IPS-NIHi11 (cell line): ENCODE measurements at places on chromosomes 6 and 20.

- peak; percentile 74 for DNase-seq
Observed at GRCh38 chr6:154542747-154543146, 32.3 kb upstream of the CNKSR3 start.

- DNase-seq, result no peak
Observed at GRCh38 chr6:53556986-53557715, 12.2 kb upstream of the GCLC start.

- no peak for DNase-seq
Observed at GRCh38 chr6:32943864-32944649, 3.2 kb upstream of the HLA-DMB start.

DNA sequence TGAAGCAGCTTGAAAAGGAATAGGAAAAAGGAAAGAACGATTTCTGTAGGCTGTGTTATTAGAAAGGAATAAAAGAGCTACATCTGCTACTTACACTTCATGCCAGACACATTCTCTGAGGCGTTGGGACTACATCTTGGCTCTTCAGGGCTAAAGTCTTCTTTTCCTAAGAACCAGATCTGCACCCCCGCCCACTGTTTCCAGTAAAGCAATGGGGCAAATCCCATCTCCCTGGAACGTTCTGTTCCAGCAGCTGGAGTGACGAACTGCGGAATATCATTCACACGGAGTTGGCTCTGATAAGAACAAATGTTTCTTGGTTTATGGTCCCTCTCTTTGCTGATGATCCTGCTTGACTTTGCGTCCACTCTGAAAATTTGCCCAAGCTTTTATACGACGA, 26.9 kb downstream of the FAM50B start:
- no peak for DNase-seq

DNA sequence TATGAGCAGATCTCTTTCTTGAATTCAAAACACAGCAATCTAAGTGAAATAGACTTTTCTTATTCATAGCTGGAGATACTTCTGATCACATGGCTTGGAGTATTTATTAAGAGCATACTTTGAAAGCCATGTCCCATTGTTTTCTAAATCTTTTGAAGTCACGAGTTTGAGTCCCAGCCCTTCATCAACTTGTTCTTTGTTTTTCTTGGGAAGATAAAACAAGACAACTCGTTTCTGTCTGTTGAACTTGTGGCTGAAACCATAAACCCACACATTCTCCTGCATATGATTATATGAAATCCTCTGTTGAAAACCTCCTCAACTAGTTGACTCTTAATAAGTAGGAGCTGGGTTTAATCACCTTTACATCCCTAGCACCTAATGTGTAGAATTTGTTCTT, 3.3 kb downstream of the RNF144B start:
- no peak for DNase-seq

DNA sequence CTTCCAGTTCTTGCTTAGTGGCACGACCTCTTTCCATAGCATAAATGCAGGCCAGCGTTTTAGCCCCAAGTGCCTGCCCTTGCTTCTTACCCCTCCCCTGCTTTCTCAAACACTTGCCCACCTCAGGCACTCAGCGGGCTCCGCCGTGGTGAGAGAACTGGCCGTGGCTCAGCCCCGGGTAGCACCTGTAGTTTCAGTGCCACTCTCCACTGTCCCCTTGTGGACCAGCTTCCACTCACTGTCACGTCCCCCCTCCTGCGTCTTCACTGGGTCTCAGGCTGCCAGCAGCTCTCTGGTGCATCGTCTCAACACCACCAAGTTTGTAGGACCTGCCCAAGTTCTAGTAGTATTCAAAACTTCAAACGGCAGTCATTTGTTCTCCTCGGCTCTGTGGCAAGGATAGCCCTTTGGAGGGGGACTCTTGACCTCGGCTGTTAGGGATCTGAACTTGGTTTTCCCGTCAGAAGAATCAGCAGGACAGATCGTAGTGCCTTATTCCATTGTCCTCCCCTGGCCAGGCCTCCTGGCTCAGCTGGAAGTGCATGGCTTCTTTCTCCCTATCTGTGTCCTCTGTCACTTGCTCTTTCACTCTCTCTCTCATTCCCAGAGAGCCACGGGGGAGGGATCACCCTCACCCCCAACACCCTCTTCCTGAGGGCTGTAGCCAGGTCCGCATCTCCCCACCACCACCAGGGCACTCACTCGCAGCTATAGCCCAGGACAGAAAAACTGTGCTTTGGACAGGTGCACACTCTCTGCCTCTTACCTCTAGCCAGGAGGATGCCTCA, 44.6 kb downstream of the STK35 start:
- no peak for DNase-seq

DNA sequence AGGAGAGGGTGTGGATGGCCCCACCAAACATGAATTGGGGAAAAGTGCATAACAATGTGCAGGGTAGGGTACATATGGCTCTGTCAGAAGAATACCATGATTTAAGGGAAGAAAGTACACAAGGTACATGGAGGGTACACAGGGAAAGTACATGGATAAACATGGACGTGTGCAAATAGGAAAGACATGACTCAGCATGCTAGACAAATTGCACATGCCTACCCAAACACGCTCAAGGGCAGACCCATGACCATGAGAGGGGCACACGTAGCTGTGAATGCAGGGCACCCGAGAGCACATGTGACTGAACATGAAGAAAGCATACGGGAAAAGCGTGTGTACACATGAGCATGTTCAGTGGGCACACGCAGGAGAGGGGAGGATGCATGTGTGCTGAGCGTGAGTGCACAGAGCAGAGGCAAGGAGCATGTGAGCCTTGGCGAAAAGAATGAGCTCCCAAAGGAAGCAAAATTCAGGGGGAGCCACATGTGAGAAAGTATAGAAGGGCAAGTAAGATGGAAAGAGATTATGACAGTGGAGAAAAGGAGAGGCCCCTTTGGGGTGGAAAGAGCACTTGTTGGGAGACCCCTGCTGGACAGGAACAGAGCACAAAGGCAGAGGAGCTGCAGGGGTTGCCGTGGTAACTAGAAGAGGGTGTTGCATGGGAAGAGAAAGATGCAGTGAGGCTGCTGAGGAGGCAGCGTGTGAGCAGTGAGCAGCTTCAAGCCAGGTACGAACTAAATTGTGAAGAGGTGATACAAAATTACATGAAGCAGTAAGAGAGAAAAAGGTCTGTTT, 17.8 kb downstream of the OR2H2 start:
- peak; percentile 91 for DNase-seq

- peak; percentile 20 for DNase-seq
Observed at GRCh38 chr6:125201961-125202729, 48.6 kb downstream of the TPD52L1 start.

DNA sequence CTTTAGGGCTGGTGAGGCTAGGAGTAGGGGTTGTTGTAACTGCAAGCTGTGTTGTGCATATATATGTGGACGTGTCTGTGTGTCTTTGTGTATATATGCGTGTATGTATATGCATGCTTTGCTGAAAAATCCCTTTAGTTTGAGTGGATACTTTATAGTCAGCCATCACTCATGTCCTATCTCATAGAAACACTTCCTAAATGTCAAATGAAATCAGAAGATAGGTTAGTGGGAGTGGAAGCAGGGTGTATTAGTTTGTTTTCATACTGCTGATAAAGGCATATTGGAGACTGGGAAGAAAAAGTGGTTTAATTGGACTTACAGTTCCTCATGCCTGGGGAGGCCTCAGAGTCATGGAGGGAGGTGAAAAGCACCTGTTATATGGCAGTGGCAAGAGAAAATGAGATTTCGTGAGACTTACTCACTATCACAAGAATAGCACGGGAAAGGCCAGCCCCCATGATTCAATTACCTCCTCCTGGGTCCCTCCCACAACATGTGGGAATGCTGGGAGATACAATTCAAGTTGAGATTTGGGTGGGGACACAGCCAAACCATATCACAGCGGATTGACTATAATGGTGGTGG, 131.1 kb downstream of the JARID2 start:
- no peak for DNase-seq

- DNase-seq, result no peak
Observed at GRCh38 chr6:156886409-156886808, 109.2 kb downstream of the ARID1B start.

- DNase-seq, result no peak
Observed at GRCh38 chr6:164152611-164153010, 738.1 kb downstream of the QKI start.

- DNase-seq, result no peak
Observed at GRCh38 chr20:17661121-17661744, 20.8 kb downstream of the RRBP1 start.

DNA sequence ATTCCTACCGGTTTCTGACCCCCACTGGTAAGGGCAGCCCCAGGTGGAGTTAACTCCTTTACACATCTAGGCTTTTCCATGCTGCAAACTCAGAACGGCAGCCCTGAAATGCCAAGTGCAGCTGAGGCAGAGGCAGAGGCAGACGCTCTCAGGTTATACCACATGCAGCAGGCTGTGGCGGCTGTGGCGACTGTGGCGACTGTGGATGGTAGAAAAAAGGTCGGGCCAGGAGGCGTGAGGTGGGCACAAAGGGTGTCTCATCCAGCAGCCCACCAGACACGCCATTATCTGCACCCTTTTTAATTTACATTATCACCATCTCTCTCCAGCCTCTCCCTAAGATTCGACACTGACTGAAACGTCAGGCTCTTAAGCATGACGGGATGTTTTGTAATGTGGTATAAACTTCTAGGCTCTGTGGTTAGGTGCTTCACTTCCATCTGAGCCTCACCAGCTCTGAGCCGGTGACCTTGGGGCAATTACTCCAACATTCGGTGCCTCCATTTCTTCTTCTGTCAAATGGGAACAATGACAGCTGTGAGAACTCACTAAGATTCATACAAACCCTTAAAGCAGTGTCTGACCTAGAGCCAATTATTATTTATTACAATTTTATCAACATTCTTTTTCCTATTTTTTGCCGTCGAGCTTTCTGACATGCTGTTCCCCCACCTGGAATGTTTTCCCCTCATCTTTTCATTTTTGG, 8.2 kb downstream of the KIZ start:
- no peak for DNase-seq

GRCh38 chr6:103505155-103505518, 1354.6 kb downstream of the HACE1 start:
- no peak for DNase-seq

- DNase-seq, result no peak
Observed at GRCh38 chr20:36285746-36286447, 20.2 kb upstream of the DLGAP4 start.

GRCh38 chr6:11217360-11218101, 14.9 kb downstream of the NEDD9 start:
- DNase-seq, result no peak

DNA sequence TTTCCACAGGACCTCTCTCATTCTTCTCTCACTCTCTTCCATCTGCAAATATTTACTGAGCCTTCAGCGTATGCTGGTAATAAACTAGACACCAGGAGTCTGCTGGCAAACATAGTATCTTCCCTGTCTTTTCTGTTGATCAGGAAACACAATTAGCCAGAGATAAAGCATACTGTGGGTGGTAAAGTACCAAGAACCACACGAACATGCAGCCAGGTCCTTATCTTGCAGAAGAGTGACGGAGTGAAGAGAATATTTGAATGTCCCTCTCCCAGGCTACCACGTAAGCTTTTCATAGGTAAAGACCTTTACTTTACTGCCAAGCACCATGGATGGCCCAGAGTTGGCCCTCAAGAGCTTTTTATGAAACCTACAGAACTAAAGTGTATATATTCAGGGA, 13.3 kb downstream of the FHL5 start:
- no peak for DNase-seq

- peak; percentile 72 for DNase-seq
Observed at GRCh38 chr6:151390851-151391470, 398 bp downstream of the ZBTB2 start.

- DNase-seq, result no peak
Observed at GRCh38 chr20:62719250-62719935, 10.8 kb downstream of the NTSR1 start.

- DNase-seq, result no peak
Observed at GRCh38 chr6:5173810-5174209, 86.9 kb downstream of the LYRM4 start.

GRCh38 chr6:21753241-21754108, 159.9 kb downstream of the SOX4 start:
- no peak for DNase-seq

GRCh38 chr20:22182148-22182547, 402.2 kb downstream of the FOXA2 start:
- DNase-seq, result no peak

- DNase-seq, result no peak
Observed at GRCh38 chr20:6765469-6766058, 1.9 kb upstream of the BMP2 start.

- DNase-seq, result no peak
Observed at GRCh38 chr6:102039441-102039840, 645.9 kb downstream of the GRIK2 start.

- DNase-seq, result no peak
Observed at GRCh38 chr6:154749341-154749740, 16.1 kb downstream of the SCAF8 start.

DNA sequence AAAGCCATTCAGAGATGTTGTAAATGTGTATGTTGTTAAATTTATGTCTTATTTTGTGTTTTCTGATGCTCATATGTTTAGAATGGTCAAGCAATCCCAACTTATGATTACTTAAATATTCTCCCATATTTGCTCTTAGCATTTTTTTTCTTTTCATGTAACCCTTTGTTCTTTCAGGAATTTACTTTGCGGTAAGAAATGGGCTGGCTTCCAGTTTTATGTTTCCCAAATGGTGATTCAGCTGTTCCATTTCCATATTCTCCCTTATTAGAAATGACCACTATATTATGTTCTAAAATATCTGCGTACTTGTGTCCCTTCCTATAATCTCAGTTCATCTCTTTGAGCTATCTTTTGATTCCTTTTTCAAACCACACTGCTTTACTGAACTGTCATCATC, 113.7 kb downstream of the CDH26 start:
- no peak for DNase-seq

GRCh38 chr20:36490191-36490590, 51.1 kb upstream of the MYL9 start:
- no peak for DNase-seq

DNA sequence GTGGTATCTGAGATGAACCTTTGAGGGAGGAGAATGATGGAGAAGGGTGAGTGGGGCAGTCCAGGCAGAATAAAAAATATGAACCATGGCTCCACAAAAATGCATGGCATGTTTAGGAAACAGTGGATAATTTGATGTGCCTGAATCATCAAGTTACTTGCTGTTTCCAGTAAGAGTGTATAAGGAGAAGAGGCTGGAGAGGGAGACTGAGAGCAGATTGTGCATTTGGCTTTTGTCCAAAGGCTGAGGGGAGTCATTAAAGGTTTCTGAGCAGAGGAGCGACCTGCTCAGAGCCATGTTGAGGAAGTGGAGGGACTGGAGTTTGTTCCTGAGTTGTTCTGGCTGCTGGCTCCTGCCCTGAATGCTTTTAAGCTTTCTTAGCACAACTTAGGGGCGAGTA, 6.1 kb downstream of the MMP24 start:
- DNase-seq, result no peak
